BE2C (cell line): ENCODE measurements at places on chromosomes 16 and 17.

- DNase-seq: peak; percentile 83
These were observed 68.1 kb downstream of the TMEM132E start for GRCh38 chr17:34647511-34647910.

DNA sequence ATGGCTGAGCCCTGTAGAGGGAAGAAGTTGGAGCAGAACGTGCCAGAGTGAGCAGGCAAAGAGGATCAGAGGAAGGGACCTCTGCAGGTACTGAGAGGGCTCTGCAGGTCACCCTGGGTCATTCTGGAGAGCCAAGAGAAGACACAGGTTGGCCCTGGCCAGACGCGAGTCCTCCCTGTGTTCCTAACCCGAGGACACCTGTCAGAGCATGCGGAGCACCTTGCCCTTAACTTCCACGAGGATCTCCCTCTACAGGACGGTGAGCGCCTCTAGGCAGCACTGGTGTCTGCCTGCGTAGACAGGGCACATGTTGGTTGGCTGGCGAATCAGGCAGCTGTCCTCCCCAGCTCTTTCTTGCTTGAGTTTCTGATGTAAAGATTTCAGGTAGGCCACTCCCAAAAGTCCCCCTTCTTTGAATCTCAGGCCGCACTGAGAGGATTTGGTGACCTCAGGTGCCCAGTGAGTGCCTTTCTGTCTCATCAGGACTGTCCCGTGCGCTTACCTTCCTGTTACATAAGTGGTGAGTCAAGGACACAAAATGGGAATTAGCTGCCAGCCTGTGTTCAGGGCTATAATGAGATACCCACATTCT, 45.3 kb downstream of the MPRIP start:
- DNase-seq: no peak

DNA sequence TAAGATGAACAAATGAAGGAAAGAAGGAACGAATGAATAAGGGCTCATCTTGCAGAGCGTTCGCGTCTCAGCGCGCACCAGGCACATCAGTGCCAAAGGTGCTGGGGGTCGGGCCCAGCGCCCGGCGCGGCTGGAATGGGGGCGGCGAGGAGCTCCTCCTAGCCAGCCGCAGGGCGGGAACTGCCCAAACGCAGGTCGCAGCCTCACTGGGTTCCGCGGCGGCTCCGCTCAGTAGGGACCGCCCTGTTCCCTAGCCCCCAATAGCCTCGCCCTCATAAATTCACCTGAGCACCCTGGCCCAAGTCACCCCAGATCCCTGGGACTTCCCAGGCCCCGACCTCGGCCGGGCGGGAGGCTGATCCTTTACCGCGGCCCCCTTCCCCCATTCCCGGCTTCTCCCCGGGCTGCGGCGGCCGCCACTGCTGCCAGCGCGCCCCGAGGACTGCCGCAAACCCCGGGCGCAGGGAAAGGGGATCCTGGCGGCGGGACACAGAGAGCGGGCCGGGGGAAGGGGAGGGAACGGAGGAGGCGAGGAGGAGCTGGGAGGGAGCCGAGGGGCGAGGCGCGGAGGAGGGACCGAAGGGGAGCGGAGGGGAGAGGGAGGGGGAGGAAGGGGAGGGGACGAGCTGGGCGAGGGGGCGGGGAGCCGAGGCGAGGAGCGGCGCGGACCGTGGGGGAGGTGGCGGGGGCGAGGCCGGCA, 377 bp upstream of the CRHR1 start:
- DNase-seq: peak; percentile 32

DNA sequence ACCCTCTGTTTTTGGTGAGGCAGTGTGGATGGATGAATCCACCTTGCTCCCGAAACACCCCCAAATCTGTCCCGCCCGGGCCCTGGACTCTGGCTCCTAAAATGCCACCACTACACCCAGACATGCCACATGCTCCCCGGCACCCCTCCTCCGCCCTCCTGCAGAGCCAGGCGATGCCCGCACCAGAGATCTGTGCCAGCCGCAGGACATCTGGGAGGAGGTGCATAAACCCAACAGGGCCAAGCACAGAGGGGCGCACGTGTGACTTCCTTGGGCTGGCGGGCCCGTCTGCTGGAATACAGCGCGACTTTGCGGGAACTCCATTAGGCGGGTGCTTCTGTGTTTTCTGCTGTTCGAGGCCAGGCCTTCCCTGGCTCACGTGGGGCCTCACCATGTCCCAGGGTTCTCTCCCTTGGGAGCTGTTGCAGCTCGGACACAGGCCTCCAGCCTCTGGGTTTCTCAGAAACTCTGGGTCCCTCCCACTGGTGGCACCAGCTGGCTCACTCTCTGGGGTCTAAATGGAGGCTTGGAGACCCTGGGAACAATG, 14.1 kb upstream of the ACSF3 start:
- DNase-seq: no peak

DNA sequence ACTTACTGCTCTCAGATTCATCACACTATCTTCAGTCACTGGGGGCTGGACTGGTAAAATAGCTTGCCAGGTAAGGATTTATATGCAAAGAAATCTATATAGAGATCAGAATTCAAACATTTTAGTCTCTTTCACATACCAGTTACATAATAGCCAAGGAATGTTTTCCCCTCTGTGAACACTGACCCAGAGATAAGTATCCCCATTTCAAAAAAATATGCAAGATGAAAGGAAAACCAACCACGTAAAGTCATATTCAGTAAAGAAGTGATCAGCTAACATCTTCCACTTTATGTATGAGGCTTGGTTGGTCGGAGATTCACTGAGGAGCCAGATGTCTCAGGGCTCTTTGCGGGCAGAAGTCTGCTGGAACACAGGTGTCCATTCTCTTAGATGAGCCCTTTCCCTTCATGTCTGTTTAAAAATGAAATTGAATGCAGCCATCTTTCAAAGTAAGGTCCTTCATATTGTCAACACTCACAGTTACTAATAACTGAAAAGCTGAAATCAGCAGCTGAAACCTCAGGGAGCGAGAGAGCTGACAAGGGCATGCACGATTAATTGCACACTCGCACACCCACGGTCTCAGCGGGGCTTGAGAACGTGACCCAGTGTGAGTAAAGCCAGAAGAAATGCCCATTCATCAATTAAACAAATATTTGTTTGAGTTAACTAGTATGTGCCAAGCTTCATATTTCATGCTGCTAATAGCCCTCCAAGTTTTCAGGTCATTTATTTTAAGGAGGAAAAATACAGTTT, 161.2 kb downstream of the MRTFB start:
- DNase-seq: no peak

DNA sequence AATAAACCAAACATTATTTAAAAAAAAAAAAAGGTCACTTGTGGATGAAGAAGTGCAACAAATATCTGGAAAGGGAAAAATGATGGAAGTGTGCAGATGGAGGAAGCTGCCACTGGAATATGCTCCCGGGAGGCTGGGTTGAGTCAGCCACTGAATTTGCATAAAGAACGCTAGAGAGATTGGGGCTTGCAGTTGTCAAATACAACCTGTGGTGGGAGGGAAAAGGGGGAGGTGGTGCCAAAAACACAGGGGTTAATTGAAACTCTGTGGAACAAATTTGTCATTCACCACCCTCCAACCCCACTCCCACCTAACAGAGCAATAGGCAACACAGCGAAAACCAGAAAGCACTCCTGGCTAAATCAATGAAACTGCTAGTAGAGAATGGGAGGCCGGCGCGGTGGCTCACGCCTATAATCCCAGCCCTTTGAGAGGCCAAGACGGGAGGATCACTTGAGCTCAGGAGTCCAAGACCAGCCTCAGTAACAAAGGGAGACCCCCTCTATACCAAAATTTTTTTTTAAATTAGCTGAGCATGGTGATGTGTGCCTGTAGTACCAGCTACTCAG, 37.6 kb upstream of the RPL38 start:
- DNase-seq: no peak

DNA sequence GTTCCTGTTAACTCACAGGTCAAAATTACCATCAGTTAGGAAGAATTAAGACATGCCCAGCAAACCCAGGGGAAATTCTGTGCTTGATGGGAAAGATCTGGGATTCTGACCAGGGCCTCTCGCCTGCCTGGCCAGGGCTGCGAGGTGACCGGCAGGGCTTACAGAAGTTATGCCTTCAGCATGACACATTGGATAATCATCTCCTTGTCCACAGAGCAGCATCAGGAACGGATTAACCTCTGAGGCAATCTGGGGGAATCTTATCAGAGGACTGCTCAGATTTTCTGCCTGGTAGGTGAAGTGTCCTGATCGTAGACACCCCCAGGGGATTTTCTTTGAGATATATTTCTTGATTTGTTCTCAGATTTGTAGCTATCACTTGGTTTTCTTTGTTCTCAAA, 172.5 kb downstream of the HS3ST3A1 start:
- peak; percentile 12 for DNase-seq

GRCh38 chr17:41579484-41580243, 7.0 kb downstream of the KRT14 start:
- peak; percentile 88 for DNase-seq

DNA sequence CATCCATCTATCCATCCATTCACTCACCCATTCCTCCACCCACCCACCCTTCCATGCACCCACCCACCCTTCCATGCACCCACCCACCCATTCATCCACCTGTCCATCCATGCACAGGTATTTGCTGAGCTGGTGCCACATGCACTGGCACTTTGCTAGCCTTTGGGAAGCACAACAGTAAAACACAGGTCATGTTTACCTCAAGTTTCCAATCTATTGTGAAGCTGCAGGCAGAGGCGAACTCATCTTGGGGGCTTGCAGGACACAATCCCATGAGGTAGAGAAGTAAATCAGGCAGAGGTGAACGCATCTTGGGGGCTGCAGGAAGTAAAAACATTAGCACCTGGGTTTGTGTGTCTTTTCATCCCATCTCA, 35.6 kb upstream of the CBFA2T3 start:
- DNase-seq: no peak

GRCh38 chr17:82014432-82014831, 8.2 kb downstream of the CENPX start:
- no peak for DNase-seq

DNA sequence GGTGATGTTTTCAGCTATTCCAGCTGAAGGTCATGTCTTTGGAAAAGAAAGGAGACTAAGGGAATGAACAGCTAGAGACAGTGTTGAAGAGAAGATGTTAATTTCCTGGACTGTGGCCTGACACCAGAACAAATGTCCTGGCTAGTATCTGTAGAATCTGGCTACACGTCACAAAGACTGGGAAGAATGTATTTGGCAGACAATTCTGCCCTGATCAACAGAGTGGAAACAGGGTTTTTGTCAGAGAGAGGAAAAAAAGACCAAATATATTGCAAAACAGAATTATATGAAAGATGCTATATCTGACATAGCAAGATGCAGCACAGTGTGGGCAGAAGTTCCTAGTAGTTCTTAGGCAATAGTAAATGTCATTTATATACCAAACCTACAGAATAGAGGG, 17.0 kb upstream of the ANKFN1 start:
- no peak for DNase-seq
